HTR-8/SVneo (cell line): ENCODE measurements at places on chromosomes 5 and 9.

- DNase-seq = no peak
Measured at GRCh38 chr9:92506184-92506857, 24.0 kb upstream of the ASPN start.

GRCh38 chr9:22342491-22343217 is 104.0 kb upstream of the DMRTA1 start:
- DNase-seq = peak; percentile 18

- DNase-seq = peak; percentile 11
Measured at GRCh38 chr5:69364414-69364813, 4.9 kb downstream of the AK6 start.

GRCh38 chr9:23321049-23321448 is 505.0 kb downstream of the ELAVL2 start:
- DNase-seq = no peak

DNA sequence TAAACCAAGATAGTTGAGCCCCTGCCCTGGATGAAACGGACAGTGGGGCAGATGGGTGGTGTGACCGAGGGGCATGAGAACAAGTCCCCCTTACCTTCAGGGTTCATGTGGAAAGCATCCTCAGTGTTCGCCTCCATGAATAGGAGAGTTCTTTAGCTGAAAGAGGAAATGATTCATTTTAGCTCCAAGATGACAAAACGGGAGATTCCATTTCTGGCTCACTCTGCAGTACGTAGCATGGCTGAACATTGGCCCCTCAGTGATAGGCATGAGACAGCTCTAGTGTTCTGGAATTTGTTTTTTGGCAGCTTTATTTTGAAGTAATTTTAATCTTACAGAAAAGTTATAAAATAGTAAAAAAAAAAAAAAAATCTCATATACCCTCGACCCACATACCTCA is 70.2 kb upstream of the AGXT2 start:
- DNase-seq = peak; percentile 47

GRCh38 chr9:114893221-114894010 is 37.0 kb downstream of the TNFSF8 start:
- no peak for DNase-seq

DNA sequence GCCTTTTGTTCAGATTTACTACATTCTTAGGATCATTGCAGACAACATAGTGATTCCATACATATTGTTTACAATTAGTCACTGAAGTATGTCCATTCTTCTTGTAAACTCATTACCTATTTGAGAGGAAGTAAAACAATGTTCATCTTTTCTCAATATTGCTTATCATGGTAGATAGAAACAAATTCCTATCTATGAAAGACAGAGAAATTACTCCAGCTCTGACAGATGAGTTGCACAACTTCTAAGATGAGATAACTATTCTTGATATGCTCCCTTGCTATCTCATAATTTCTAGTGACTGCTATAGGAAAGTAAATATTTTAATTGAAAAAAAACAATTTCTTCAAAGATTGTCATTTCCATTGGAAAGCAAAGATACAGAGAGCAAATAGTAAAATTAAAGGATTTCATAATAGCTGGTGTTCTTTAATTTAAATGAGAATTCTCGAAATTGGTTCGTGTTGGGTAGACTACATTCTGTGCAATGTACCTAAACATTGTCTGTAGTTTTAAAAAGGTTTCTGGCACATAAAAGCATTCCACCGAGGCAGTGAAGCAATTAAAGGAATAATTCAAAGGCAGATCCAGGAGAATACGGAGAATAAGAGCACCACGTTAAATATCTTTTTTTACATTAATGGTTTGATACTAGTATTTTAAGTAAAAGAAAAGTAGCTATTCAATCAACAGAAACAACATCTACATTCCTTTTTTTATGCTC is 1029.1 kb upstream of the ACO1 start:
- DNase-seq = no peak

GRCh38 chr5:1333986-1334385 is 10.9 kb downstream of the CLPTM1L start:
- DNase-seq = no peak

GRCh38 chr9:93262537-93263310 is 78.8 kb downstream of the WNK2 start:
- no peak for DNase-seq

DNA sequence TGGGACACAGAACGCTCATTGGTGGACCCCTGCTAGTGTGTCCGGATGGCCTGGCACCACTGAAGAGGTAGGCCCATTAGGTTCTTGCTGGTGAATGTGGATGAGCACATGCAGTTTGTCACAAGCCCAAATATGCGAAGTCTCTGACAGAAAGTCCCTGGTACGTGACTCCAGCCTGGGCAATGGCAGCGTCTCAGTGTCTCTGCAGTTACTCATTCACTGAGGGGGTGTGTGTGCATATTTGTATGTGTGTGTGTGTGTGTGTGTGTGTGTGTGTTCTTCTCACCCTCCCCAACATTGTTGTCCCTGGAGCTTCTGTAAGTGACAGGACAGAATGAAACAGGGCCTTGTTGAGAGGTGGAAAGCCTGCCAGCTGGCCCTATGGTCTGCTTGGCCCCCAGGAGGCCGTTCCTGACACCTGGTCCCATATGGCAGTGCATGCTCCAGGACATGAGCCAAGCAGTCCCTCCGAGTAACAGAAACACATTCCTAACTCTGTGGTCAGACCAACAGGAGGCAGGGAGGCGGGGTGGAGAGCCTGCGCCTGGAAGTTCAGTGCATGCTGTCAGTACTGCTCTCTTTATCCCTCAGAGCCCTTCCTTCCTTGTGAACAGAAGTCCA is 169.9 kb downstream of the SLC28A3 start:
- peak; percentile 87 for DNase-seq

- DNase-seq = no peak
Measured at GRCh38 chr9:128899566-128900322, 17.8 kb downstream of the LRRC8A start.

DNA sequence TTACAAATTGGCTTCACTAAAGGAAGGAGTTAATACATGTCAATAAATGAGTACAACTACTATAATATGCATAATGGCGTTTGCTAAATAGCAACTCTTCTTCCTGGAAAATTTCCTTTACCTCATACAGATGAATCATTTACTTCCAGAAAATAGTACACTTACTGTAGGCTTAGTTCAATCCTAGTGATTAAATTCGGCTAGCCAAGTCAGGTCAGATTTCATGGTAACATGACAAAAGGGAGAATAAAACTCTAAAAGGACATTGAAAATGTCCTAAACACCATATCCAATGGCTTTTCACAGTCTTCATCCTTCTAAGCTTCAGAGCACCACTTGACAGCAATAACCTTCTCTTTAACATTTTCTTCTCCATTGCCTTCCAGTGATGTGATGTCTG is 42.1 kb upstream of the ZFAND5 start:
- DNase-seq = no peak

- DNase-seq = no peak
Measured at GRCh38 chr5:60458666-60459065, 241.3 kb downstream of the DEPDC1B start.

- DNase-seq = peak; percentile 48
Measured at GRCh38 chr5:135437796-135438560, 9.2 kb downstream of the DCANP1 start.

DNA sequence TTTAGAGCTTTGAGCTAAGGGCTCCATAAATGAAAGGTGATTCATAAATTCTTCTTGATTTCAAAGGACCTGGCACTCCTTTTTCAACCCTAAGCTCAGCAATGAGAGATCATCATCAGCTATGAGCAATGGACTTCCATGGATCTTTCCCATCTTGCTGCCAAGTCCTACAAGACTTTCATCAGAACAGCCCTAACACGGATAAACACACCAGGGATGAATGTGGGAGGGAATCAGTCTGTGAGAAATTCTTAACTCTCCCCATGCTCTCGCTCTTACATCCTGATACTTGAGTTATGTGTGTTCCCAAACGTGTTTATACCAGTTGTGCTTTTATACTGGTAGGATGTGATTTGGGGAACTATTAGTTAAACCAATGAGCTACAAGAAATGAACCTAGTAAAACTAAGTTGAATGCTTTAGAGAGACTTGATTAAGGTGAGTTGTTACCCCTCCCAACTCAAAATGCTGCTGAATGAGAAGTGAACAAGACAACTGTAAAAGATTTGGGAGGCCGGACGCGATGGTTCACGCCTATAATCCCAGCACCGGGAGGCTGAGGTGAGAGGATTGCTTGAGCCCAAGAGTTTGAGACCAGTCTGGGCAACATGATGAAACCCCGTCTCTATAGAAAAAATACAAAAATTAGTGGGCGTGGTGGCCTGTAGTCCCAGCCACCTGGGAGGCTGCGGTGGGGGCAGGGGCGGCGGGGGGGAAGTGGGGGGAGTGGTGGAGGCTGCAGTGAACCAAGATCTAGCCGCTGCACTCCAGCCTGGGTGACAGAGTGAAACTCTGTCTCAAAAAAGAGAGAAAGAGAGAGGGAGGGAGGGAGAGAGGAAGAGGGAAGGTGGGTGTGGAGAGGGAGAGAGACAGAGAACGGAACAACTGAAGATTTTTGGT is 5.2 kb upstream of the RPL26L1 start:
- DNase-seq = no peak

GRCh38 chr9:132995879-132996278 is 17.4 kb downstream of the GFI1B start:
- no peak for DNase-seq

DNA sequence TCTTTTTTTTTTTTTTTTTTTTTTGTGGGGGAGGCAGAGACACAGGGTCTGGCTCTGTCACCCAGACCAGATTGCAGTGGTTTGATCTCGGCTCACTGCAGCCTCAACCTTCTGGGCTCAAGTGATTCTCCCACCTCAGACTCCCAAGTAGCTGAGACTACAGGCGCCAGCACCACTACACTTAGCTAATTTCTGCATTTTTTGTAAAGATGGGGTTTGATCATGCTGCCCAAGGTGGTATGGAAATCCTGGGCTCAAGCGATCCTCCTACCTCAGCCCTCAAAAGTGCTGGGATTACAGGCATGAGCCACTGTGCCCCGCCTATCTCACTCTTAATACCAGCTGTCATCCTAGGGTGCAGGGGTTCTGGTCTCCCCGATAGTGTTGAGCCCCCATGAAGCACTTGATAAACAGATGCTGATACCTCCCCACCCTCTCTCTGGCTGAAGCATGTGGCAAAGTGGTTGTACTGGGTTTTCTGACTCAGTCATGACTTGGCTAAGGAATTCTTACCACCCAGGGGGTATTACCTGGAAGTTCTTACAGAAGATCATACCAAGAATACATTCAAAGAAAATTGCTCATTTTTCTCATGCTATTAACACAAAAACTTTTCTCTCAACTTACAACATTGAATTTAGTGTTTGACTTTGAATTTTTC is 110.2 kb upstream of the DAPK1 start:
- DNase-seq = no peak

DNA sequence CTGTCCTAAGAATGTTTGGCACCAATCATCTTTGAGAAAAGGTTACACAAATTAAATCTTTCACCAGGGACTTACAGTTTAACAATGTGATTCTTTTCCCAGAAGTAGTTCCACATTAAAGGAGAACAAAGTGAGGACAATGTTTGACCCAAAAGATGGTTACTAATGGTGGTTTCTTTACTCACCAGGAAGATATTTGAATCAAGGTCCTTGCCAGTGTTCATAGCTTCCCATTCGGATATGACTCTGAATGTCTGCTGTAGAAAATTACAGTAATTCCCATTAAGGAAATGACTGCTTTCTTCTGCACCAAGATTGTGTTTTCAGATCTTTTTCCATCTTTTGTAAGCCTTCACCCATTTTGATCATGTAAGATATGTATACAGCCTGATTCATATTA is 114.6 kb upstream of the ADAMTSL1 start:
- no peak for DNase-seq

DNA sequence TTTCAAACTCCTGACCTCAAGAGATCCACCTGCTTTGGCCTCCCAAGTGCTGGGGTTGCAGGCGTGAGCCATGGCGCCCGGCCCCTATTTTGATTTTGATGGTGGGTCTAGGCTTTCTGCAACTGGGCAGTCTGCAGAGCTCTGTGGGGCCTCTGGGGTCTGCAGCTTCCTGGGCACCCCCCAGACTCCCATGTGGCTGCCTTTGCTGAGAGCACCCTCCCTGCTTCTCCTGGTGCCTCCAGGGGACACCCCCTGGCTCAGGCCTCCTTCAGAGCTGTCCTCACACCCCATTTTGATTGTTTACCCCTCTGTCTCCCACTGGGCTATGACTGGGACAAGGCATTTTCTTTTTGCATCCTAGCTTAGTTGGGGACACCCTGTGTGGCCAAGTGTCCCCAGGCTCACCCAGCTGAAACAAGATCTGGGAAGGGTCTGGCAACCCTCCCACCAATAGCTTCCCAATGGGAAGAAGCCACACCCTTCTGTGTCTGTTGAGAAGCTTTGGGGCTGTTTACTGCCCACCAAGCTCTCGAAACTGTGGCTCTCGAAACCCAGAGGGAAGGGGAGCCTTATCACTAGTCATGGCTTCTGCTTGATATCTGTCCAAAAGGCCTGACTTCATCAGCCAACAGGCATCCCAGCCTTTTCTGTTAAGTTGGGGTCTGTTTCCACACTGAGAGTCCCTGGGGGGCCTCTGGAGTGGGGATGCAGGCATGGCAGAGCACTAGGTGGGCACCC is 204.4 kb upstream of the IER5L start:
- no peak for DNase-seq

- no peak for DNase-seq
Measured at GRCh38 chr9:136690806-136691261, 3.6 kb upstream of the AGPAT2 start.

- DNase-seq = no peak
Measured at GRCh38 chr9:33878691-33879366, 61.9 kb downstream of the UBE2R2 start.

- no peak for DNase-seq
Measured at GRCh38 chr9:101635473-101635872, 40.7 kb upstream of the PPP3R2 start.

DNA sequence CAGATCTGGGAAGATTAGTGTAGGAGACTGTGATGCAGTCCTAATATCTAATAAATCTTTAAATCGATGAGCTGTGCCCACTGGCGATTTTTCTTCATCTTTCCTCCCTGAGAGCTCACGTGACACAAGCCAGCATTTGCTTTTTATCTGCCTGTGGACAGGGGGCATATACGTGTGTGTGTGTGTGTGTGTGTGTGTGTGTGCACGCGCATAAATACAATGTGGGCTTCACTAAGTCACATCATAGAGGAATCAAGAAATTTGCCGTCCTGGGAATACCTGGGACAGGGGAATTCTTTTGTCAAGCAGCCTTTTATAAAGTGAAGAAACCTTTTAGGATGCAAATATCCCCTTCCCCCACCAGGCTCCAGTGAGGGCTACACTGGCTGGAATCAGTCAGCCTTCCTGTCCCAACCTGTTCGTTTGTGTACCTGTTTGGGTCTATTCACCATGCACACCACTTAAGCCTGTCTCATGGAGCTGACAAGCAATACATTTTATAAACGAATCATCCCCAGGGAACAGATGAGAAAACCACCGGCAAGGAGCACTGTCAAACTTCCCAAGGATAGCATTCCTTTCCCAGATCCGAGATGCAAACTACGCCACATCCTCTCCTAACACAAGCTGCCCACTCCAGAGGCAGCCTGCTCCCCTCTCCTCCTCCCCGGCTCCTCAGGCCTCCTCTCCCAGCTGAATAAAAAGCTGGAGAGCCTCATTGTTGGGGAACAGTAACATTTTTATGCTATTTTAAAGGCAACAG is 2.7 kb downstream of the EPB41L4B start:
- no peak for DNase-seq

- DNase-seq = no peak
Measured at GRCh38 chr5:114417519-114417918, 55.6 kb downstream of the KCNN2 start.
